ENCODE measurements at places on chromosomes 1 and 21.
A peak's percentile ranks its signal among the peaks of the same experiment; 100 is the strongest.

- DNase-seq, result no peak
Measured at GRCh38 chr1:28971980-28972771, 57.8 kb downstream of the EPB41 start.

GRCh38 chr1:80656641-80657040 is 1144.1 kb upstream of the ADGRL2 start:
- no peak for DNase-seq

DNA sequence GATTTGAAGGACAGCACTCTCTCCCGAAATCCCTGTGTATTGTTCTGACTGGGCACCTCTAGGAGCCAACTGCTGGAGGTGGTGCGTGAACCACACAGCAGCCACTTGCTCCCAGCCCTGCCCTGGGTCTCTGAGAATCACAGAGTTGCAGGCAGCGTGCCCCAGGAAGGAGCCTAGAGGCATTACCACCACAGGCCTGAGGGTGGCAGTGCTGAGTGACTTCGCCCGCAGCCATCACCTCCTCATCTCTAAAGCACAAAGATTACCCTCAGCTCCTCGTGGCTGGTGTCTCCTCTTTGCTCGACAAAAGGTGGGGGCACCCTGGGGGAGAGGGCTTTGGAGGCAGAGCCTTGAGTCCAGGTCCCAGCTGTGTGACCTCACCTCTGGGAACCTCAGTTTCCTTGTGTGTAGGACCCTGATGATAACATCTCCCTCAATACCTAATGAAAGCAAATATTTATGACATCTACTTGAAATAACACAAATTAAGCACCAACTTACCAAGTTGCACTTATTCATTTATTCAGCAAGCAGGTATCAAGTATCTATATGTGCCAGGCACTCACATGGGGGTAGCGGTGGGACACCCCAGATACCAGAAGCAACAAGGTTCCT is 86.3 kb downstream of the VWA5B1 start:
- peak; percentile 53 for DNase-seq

GRCh38 chr1:60942291-60942690 is 140.1 kb upstream of the NFIA start:
- DNase-seq, result no peak

GRCh38 chr1:67193704-67194103 is 27.4 kb downstream of the IL23R start:
- no peak for DNase-seq

DNA sequence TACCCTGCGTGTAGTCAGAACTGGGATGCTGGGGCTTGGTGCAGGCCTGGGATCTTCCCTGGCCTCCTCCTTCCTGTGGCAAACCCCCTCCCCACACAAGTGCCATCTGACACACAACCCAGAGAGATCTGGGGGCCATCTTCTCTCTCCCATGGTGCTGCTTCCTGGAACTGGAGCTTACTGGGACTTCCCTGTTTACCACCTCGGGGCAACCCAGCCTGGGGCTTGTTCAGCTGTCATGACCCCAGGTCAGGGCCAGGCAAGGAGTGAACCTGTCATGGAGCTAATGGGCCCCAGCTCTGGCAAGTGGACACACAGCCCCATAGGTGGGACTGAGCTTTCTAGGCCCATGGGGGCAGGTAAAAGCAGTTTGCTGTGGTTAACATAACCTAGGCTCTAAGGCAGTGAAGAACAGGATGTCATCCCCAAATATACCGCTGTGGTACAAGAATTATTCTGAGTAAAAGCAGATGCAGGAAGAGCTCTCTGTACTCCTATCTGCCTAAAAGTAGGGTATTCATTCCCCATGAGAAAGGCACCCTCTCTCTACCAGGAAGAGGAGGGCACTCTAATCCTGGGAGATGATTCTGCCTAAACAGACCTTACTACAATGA is 2.4 kb downstream of the TRIM11 start:
- no peak for DNase-seq

DNA sequence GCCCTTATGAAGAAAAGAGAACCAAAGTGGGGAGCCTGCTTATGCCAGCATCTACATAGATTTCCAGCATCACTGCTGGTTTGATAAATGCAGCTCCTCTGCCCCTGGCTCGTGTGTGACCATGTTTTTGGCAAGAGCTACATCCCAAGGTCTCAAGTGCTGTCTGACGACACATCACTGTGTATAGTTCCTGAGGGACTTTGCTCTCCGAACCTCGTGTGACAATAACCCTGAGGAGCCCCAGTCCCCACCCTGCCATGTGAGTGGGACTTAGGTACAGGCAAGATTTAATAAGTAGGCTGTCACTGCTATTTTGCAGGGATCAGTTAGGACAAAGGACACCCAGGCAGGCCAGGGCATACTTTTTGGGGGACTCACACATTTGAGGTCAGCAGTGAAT is 28.8 kb upstream of the RERE start:
- DNase-seq, result no peak

GRCh38 chr1:201335901-201336300 is 41.6 kb downstream of the TNNT2 start:
- DNase-seq, result no peak

- DNase-seq, result no peak
Measured at GRCh38 chr1:234602334-234603220, 7.4 kb downstream of the IRF2BP2 start.

GRCh38 chr21:46594276-46594675 is 10.6 kb downstream of the S100B start:
- no peak for DNase-seq

DNA sequence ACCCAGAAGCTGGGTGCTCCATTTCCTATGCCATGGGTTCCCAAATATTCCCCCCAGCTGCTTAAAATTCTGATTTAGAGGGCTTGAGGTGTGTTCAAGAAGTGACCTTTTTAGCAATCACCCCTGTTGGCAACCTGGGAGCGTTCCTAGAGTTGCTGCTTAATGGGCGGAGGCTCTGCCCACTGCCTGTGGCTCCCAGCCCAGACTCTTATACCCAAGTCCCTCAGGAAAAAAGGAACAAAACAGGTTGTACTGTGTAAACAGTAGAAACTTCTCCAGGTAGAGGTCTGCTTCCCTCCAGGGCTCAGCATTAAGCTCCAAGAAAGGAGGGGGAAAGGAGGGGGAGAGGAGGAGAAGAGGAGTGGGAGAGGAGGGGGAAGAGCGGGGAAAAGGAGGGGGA is 14.6 kb upstream of the TENT5C start:
- DNase-seq, result no peak

DNA sequence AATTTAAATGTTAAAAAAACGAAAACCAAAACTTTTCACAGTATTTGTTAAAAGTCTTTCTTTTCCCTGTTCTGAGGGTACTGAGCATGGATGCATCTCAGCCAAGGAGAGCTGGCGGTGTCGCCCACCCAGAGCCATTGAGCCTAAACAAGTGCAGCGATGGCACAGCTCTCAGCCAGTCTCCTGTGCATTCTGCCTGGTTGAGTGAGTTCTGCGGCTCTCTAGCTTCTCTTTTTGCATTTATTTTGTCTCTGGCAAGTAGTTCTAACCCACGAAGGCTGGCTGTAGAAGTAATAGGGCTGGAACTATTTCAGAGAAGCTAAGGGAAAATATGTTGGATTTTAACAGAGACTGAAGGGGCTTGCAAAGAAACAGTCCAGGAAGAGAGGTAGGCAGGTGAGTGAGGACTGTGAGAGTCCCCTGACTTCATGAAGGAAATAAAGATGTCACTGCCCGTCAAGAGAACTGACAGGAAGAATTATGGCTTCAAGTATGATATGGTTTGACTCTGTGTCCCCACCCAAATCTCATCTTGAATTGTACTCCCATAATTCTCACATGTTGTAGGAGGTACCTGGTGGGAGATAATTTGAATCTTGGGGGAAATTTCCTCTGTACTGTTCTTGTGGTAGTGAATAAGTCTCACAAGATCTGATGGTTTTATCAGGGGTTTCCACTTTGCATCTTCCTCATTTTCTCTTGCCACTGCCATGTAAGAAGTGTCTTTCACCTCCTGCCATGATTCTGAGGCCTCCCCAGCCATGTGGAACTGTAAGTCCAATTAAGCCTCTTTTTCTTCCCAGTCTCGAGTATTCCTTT is 35.7 kb upstream of the LIN9 start:
- DNase-seq, result no peak

DNA sequence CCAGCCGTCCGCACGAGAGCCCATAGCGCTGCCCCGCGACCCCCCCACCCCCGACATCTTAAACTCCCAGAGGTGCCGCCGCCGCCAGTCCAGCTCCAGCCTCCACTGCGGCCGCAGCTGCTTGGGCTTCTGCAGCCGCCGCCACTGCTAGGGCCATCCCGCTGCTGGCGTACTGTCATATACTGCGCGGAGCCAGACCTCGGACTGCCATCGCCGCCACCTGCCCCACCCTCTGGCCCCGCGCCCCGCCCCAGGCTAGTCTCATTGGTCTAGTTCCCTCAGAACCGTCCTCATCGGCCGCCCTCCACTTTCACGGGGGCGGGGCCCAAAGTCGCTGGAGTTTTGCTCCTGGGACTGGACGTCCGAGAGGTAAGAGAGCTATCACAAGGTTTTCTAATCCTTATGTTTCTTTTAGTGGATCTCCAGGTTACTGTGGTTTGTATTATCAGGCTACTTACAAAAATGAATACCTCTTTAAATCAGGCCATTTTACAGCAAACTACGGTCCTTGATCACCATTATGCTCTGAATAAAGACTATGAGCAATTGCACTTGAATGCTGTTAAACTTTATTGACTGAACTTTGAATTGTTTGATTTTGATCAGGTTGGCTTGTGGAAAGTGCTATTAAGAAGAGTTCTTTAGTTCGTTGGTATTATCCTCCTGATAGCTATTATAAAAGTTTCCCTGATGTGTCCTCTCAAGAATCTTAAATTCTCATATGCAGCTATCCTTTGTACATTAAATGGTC is 2.8 kb upstream of the CD1D start:
- DNase-seq, result peak; percentile 95

DNA sequence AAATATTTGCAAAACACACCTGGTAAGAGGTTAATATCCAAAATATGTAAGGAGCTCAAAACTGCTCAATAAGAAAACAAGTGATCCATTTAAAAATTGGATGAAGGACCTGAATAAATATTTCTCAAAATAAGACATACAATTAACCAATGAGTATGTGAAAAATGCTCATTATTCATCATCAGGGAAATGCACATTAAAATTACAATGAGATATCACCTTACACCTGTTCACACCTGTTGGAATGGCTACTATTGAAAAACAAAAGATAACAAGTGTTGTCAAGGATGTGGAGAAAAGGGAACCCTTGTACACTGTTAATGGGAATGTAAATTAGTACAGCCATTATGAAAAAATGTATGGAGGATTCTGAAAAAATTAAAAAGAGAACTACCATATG is 136.0 kb upstream of the GREM2 start:
- no peak for DNase-seq

- no peak for DNase-seq
Measured at GRCh38 chr1:153251562-153251961, 7.9 kb upstream of the LORICRIN start.

DNA sequence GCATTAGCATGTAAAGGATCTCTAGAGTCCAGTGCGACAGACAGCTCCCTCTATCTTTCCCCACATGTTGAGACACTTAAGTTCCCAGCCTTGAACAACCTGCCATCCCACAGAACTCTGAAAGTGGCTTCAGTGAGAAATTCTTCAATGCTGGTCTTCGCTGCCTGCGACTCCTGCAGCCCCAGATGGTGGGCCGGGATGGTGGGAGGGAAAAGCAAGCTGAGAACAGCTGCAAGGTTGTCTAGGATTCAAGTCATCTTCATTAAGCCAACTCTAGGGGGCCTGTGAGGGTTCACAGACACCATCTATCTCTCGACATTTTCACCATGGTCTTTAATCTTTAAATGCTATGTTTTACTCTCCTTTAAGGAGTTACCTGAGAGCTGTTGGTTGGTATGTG is 185.5 kb upstream of the C1orf174 start:
- no peak for DNase-seq

GRCh38 chr1:235986869-235987268 is 78.0 kb downstream of the NID1 start:
- DNase-seq, result no peak

DNA sequence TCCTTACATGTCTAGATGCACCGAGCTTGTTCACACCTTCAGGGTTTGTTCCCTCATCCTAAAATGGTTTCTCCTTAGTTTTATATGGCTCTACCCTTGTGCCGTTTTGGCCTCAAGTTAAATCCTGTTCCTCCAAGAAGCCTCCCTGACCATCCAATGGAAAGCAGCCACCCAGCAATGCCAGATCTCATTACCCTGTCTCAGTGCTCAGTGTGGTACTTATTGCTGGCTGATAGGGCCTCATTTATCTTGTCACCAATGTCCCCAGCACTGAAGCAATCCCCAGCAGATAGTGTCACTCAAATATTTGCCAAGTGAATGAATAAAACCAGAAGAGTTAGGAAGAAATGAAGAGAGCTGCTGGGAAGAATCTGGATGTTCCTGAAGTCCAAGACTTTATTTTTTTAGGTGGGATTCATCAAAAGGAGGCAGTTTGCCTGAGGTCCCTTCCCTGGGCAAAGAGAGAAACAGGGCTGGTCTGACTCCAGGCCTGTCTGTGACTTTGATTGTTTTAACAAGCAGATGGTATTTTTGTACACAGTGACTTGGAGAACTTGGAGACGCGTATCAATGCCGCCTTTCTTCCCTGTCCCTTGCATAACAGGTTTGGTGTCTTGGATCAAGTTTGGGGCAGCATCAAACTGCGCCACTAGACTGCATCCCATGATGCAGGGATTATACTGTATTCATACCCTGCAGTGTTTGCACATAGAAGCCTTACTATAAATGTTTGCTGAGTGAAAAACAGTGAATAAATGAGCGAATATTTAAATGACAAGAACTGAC is 221.2 kb downstream of the DISC1 start:
- no peak for DNase-seq

- DNase-seq, result no peak
Measured at GRCh38 chr1:182587666-182588499, 1.2 kb downstream of the RNASEL start.

DNA sequence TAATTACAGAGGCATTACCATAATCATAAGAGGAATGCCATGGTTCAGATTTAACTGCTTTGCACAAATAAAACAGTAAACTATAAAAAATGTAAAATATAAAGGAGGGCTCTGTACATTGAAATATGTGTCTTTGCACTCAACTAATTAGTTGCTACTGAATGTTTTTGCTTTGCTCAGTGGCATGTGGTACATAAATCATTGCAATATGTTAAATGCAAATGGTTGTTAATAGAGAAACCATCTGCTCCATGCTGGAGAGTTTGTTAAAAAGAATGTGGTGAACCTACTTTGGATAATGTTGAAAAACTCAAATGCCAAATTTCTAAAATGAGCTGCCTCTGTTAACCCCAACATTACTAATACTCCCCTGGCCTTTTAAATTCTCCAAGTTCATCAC is 201.5 kb downstream of the NTNG1 start:
- DNase-seq, result no peak

- DNase-seq, result no peak
Measured at GRCh38 chr1:63674865-63675419, 81.7 kb downstream of the PGM1 start.

All from heart right ventricle (tissue), 16 donors.